WERI-Rb-1 (cell line): ENCODE measurements at places on chromosomes 2 and 18.
A peak's percentile ranks its signal among the peaks of the same experiment; 100 is the strongest.

DNA sequence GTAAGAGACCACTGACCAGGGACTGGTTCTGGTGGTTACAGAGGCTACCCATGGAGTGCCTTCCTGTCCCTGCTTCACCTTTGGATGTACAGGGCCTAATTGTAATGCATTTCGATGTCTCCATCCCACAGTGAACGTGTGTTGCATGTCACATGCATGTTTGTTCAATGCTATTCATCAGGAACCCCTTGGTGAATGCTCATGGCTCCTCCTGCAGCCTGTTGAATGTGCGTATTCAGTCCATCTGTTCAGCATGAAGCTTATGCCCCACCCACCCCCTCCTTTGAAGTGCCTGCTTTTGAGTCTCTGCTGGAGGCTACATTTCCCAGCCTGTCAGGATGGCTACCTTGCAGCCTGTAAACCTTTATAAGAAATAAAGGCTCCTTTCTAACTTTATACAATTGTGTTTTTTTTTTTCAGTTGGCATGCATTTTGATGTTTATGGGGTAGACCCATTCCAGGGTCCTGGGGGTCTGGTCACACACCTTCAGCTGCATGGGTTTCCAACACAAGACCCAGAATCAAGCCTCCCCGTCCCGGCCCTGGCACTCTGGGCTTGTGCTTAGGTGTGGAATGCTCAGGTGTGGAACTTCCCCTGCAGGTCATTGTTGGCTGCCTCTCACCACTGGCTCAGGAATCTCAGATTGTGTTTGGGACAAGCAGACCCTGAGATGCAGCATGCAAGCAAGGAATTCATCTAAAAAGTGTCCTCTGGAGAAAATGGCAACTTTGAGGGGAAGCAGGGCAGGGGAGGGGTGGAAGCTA is 238.8 kb upstream of the HDAC4 start:
- no peak for DNase-seq

DNA sequence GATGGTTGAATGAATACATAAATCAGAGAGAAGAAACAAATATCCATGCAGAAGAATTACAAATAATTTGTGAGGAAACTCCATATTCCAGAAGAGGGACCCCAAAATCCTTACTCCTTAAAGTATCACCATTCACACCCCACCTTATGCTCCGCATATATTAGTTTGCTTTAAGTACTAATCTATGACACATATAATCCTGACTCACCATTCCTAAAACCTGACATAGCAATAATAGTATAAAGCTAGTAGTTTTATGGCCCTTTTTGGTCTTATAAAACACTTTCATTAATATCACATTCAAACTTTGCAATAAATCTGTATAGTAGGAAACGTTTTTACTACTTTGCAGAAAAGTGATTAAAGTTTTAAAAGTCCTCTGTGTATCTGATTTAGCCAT is 719.0 kb upstream of the SLC39A10 start:
- no peak for DNase-seq

GRCh38 chr18:21636769-21637168 is 24.7 kb downstream of the SNRPD1 start:
- no peak for DNase-seq

- DNase-seq, result no peak
These were observed 161.4 kb upstream of the SP5 start for GRCh38 chr2:170553748-170554147.

GRCh38 chr2:1775511-1776035 is 31.3 kb upstream of the PXDN start:
- DNase-seq, result no peak

DNA sequence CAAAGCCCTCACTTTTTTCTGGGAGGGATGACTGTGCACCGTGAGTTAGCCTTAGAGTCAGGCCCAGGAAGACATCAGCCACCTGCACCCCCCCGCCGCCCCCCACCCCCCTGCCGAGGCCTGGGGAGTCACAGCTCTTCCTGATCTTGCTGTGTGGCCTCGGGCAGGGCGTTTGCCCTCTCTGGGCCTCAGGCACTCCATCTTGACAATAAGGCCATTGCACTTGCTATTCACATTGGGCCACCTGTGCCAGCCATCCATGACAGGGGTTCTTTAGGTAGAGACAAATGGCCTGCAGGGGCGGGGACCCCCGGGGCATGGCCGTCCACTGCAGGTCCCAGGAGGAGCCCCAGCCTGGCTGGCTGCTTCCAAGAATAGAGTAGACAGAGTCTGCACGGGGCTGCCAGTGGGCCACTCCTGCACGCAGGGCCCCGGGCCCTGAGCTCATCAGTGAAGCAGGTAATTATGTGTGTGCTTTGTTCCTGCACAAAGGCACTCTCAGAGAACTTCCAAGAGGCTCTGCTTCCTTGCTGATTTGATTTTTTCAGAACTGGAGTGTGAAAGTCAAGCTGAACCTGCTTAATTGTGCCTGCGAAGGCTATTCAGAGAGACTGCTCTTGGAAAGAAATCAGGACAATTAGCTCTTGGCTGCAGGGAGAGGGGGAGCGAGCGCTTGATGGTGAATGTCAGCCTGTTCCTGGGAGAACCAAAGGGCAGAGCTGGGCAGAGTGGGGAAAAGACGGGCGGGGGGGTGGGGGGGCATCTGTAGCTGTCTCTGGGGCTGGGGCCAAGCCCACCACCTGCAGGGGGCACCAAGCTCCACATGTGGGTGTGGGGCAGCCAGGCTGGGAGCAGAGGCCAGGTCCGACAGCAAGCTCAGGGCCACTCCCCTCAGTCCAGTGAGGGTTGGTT is 40.3 kb downstream of the RRM2 start:
- peak; percentile 65 for DNase-seq

DNA sequence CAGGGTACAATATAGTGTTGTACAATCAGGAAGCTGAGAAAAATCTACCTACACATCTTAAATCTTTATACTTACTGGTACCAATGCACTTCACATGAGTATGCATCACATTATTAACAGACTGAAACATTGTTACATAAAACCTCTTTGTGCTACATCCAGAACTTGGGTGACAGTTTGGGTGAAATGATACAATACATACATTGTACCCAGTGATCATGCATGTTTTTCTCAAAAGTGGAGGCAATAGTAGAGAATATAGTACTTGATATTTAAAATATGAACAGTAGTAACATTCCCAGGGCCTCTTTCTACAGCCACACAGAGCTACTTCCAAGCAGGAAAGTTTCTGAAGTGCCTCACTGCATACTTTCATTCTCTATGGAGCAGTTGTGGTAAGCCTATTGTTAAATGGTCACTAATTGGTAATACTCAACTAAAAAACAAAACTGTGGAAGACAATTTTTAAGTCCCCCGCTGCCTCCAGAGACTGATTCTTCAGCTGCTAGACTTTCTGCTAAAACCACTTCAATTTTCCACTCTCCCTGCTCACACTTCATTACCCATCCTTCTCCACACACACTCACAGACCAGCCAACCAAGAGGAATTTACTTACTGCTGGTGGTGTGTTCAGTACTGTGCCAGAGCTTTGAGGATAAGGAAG is 22.9 kb upstream of the GRB14 start:
- DNase-seq, result no peak

DNA sequence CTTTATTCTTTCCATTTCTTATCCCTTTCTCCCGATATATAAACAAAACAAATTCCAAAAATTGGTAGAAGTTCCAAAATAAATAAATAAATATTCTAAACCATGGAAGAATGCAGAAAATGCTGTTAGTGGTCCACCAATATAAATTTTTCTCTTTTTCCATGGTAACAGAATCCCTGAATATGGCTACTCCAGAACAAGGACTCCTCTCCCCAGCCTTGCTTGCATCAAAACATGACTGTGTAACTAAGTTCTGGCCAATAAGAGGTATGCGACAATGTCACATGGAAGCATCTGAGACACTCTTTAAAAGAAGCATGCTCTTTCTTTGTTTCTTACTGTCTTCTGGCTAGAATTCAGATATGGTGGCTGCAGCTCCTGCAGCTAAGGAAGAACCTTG is 325.1 kb upstream of the TANK start:
- no peak for DNase-seq

GRCh38 chr18:71252351-71252865 is 963.6 kb downstream of the SOCS6 start:
- DNase-seq, result no peak

GRCh38 chr2:207224381-207224780 is 58.6 kb upstream of the KLF7 start:
- DNase-seq, result no peak

- no peak for DNase-seq
These were observed 41.5 kb downstream of the RNF152 start for GRCh38 chr18:61851279-61851678.

DNA sequence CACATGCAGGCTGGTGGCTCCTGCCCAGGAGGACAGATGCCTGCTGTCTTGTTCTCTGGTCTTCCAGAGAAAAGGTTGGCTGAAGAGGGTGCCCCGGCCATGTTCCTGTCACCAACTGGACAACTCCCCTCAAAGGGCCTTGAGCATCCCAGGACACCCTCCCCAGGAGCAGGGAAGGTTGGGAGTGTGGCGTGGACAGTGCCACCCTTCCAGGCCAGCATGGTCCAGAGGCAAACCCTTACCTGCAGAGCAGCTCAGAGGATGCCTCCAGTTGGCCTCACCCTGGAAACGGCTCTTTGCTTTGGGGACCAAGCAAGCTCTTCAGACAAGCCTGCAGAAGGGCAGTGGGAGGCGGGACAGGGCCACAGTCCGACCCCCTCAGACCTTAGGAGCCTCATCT is 4.9 kb upstream of the GPC1 start:
- no peak for DNase-seq

- no peak for DNase-seq
These were observed 1094.7 kb upstream of the DDX18 start for GRCh38 chr2:116719836-116720235.

GRCh38 chr2:38264396-38265221 is 112.5 kb downstream of the ATL2 start:
- DNase-seq, result no peak

DNA sequence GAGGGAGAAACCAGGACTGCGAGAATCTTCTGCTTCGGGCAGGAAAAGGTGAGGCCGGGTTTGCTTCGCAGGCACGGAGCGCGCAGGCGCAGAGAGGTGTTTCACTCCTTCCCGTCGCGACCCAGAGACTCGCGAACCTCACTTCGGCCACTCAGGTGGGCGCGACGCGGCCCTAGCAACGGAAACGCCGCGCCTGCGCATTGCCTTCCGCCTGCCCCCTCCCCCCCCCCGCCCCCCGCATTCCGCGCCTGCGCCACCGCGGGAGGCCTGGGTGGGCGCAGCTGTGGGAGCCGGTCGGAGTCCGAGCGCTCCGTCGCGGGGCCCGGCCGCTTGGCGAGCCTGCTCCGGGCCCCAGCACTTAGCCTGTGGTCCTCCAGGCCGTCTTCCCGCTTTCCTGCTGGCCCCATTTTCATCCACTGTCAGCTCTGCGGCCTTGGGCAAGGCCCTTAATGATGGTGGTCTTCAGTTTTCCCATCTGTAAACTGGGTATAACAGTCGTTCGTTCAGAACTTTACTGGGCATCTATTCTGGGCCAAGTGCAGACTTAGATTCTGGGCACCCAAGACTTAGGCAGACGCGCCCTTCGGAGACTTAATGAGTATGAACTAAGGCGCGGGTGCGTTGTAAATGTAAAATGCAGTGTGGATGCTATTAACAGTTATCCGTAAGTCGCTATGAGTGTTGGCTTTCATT is 62.1 kb upstream of the ACKR3 start:
- DNase-seq, result no peak

DNA sequence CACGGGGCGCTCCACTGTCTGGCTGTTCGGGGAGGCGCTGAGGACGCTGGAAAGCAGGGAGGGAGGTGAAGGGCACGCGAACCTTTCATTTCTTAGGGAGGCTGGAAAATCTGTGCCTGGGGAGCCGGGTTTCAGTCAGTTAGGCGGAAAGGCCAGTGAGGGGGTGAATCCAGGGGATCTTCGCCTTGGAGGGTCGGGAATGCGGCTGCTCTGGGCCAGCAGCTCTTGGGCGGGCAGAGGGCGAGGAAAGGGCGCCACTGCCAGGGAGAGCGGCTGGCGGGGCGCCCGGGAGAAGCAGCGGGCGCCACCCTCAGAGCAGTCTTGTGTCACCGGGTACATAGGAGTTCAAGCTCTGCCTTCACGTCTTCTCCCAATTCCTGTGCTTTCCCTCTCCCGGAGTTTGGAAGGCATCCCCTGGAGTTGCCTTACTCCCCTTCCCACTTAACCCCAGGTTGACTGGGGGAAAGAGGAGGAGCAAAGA is 1.4 kb downstream of the CCDC85A start:
- DNase-seq, result no peak

GRCh38 chr2:30193104-30193681 is 38.1 kb upstream of the LBH start:
- DNase-seq, result peak; percentile 12

GRCh38 chr2:71581026-71581425 is 127.7 kb downstream of the DYSF start:
- DNase-seq, result no peak

- DNase-seq, result peak; percentile 39
These were observed 69.3 kb downstream of the INPP5D start for GRCh38 chr2:233129351-233129978.

GRCh38 chr2:96175951-96176350 is 30.7 kb upstream of the DUSP2 start:
- DNase-seq, result no peak

DNA sequence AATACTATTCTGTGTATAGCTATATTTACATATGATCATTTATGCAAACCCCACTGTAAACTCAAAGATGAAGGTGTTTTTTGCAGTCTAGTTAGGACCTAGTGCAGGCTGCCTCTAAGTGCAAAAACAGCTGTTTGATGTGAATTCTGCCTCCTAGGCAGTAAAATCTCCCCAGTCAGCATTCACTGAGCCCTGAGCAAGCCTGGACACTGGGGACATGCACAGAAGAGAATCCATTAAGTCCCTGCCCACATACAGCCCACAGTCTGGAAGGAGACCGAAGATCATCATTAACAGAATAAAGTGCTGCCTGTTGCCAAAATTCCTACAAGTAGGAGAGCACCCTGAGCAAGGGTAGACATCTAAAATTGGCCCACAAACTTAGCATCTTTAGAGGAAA is 14.4 kb upstream of the BIN1 start:
- DNase-seq, result no peak

GRCh38 chr2:71426721-71427120 is 26.6 kb upstream of the DYSF start:
- no peak for DNase-seq

- peak; percentile 48 for DNase-seq
These were observed 488.6 kb upstream of the SMIM21 start for GRCh38 chr18:75915941-75916623.

GRCh38 chr18:32598144-32598543 is 127.5 kb upstream of the GAREM1 start:
- no peak for DNase-seq
